Renal cortical epithelial cell (primary cell): ENCODE measurements at places on chromosomes 3 and 15. TPM values are rescaled to one million over a fixed set of nuclear protein-coding genes. Genes with fewer than 3 reads are reported as not detected.

DNA sequence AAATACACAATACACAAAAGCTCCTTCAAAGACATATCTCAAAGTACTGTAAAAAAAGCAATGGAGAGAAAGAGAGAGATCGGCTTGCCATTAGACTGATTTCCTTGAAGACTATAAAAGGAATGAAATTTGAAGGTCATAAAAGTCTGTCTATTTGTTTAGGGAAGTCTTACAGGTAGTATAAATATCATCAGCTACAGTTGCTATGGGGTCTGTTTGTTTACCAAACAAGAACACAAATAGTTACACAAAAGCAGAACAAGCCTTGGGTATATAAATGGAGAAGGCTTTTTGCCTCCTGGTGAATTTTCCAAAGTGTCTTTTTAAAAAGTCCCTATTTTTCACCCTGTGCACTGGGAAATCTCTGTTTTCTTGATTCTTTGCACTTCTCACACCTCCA, 552.3 kb downstream of the FOXP1 start:
- peak; percentile 40 for DNase-seq

DNA sequence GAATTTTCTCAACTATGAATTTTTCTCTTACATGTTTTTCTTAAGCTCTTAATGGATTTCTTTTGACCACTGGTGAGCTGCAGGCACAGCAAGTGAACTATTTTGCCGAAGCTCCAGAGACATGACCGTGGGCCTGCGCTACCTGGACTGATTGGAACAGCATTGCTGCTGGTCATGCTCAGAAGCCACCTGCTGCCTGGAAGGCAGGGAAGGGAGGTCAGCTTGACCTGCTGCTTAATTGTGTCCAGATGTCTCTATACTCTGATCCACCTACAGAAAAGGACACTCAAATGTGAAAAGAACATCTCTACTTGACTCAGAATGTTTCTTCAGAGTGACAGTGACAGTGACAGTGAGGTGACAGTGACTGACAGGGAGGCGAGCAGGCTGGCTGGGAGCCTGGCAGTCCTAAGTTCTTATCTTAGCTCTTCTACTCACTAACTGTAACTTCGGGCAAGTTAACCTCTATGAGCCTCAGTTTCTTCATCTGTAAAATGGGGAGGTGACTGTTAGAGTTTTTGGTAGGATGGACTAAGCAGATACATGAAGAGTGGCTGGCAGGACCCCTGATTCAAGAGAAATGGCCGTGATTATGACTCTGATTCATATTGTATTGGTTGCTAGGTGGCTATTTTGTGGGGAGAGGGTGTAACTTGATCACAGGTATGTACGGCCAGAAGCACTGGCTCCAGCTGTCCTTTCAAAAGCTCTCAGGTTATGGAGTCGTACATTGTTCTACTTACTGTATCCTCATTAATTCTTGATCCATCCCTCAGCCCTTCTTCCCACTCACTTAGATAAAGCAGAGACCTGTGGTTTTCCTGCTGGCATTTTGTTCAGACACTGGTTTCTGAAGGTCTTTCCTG, 54.8 kb upstream of the DLG1 start:
- DNase-seq = no peak

The NUTM1 gene
- total RNA-seq = not detected in 2 replicates

DNA sequence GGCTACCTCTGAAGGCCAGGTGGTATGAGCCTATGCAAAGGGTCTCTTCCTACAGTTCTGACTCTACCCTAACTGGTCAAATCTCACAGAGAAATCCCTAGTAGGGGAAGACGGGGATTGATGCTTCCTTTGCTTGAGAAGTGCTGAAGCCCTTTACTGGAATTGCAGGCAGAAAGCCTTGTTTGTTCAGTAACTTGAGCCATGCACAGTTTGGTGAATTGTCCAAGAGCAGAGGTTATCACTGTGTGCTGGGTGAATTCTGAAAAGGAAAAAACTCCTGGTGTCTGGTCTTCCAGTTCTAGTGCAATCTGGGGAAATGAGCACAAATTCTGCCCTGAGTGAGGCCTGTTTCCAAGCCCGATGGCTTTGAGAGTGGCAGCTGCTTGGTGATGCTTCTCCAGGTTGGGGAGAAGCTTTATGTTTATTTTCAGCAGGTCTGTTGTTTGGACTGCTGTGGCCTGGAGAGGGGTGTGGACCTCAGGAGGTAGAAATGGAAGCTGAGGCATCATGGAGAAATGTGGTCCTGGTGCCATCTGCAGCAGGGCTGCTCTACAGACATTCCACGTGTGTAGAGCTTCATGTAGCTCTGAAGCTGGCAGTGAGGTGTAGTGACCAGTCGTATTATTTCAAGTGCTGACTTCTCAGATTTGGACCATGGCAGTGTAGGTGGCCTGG, 60.9 kb downstream of the ARNT2 start:
- no peak for DNase-seq

The TICRR gene
- 0.65 and 1.9 TPM in 2 replicates for total RNA-seq

DNA sequence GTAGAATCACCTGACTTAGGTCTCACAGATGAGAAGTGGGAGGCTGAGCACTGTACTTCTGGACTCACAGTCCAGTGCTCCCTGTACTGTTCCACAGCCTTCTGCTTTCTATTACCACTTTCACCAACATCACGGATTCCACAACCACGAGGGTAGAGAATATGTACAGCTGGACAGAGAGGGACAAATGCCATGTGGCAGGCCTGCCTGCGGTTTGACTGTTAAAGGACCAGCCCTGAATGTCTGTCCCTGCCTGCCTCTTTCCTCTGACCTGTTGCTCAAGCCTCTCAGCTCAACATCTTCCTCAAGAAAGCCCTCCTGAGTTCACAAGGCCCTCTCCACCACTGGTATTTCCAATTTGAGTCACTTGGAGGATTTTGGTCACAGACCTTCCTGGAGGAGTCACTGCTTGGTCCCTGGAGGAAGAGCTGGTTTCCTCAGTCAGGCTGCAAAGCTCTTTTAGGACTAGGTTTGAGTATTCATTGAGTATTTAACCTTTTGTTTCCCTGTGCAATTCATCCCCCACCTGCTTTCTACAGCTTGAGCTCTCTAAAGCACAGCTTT, 49.1 kb downstream of the RAB11A start:
- no peak for DNase-seq

GRCh38 chr3:37751537-37751936, 110.1 kb upstream of the CTDSPL start:
- no peak for DNase-seq

The AHSG gene
- not detected in 2 replicates for total RNA-seq

DNA sequence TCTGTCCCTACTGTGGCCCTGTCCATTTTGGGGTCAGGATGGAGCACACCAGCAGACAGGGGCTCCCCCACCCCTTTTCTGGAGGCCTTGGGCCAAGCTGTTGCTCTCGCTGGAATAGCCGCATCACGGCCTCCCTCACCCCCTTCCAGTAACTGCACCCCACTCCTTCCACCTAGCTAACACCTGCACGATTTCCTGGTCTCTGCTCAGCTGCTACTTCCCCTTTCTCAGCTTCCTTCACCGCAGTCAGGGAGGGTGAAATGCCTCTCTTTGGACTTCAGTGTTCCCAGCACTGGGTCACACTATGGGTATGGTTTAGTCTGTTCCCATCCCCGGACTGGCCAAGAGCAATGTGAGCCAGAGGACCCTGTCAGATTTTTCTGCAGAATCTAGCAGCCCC, 400.2 kb downstream of the MCTP2 start:
- DNase-seq = no peak

GRCh38 chr15:58039079-58040035, 26.2 kb downstream of the ALDH1A2 start:
- DNase-seq = peak; percentile 69
